ENCODE measurements at places on chromosomes 16 and 17.

DNA sequence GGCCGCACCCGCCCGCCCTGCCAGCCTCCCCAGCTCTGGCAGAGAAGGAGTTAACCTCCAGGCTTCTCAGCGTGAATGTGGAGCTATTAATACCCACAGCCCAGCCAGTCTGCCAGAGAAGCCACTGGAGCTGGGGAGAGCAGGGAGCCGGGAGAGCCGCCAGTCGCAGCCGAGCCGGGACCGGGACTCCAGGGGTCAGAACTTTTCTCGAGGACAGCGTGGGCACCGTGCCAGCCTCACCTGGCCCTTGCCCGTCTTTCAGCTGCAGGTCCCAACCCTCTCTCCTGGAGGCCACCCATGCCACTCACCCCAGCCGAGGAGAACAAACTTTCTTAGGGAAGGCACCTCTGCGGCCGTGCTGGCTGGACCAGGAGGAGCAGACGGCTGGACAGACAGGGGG lies 33.8 kb upstream of the SBK1 start:
- DNase-seq, result no peak

GRCh38 chr16:70601576-70602575 lies 44.5 kb upstream of the IL34 start:
- no peak for DNase-seq

GRCh38 chr17:39722965-39723848 lies 7.1 kb downstream of the MIEN1 start:
- no peak for DNase-seq

DNA sequence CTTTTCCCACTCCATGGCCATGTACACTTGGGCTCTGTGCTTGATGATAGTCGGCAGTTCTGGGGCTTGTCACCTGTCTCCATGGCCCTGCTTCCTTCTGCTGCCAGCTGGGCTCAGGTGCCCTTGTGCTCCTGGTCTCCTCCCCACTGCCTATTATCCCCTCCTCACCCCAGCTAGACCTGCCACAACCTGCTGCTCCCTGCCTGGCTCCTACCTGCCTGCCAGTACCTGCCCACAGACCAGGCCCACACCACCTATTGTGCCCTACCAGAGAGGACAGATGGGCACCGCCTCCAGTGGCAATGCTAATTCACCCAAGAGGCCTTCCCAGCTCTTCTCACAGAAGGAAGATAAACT lies 538 bp upstream of the RAPGEFL1 start:
- DNase-seq, result no peak

DNA sequence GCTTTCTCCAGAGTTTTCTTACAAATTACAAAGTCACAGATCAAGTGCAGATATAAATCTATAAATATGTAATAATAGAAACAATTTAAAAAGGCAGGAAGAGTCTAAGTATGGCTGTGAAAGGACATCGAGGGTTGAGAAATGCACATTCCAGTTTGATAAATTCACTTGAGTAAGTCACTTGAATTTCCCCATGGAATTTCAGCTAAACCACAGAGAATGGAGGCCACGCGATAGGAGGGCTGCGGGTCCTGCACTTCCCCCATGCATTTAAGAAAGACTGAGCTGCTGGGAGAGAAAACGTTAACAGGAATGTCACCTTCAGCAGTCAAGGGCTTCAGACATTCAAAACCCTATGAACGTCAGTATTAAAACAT lies 6.1 kb upstream of the MXRA7 start:
- peak; percentile 73 for DNase-seq

GRCh38 chr17:36149296-36149820 lies 27.1 kb downstream of the TBC1D3B start:
- no peak for DNase-seq

GRCh38 chr16:1732071-1732470 lies 26.1 kb downstream of the MAPK8IP3 start:
- no peak for DNase-seq

GRCh38 chr16:19315889-19316433 lies 30.4 kb downstream of the CLEC19A start:
- no peak for DNase-seq

DNA sequence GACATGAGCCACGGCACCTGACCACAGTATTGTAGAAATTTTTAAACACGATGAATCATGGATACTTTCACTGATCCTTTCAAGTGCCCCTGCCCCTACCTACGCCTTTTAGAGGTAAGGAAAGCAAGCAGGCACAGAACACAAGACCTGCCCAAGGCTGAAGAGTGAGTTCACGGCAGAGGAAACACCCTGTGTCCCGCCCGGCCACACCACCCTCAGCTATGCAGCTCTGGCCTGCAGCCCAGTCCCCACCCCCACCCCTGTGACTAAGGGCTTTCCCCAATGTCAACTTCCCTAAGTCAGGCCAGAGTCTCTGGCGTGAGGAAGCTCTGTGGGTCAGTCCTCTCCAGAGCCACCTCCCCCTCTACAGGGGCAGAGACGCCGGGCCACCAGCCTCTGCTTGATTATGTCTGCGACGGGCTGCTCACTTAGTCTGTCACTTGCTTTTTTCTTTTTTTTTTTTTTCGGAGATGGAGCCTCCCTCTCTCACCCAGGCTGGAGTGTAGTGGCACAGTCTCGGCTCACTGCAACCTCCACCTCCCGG lies 8.4 kb downstream of the SLC16A5 start:
- DNase-seq, result no peak

GRCh38 chr17:75673487-75673886 lies 6.3 kb downstream of the SAP30BP start:
- DNase-seq, result no peak

DNA sequence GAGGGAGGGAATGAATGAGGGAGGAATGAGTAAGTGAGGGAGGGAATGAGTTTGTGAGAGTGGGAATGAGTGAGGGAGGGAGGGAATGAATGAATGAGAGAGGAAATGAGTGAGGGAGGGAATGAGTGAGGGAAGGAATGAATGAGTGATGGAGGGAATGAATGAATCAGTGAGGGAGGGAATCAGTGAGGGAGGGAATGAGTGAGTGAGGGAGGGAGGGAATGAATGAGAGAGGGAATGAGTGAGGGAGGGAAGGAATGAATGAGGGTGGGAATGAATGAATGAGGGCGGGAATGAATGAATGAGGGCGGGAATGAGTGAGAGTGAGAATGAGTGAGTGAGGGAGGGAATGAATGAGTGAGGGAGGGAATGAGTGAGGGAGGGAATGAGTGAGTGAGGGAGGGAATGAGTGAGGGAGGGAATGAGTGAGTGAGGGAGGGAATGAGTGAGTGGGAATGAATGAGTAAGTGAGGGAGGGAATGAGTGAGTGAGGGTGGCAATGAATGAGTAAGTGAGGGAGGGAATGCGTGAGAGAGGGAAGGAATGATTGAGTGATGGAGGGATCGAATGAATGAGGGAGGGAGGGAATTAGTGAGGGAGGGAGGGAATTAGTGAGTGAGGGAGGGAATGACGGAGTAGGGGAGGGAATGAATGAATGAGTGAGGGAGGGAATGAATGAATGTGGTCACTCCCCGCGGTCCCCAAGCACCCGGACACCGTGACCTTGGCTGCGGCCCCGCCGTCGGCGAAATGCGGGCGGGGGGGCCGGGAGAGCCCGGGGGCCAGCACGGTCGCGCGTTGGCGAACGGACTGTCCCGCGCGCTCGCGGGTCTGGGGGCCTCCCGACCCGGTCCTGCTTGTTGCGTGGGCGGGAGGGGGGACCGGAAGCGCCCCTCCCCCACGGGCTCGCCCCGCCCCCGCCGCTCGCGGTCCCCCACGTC lies 1.1 kb upstream of the UBE2I start:
- DNase-seq, result no peak

DNA sequence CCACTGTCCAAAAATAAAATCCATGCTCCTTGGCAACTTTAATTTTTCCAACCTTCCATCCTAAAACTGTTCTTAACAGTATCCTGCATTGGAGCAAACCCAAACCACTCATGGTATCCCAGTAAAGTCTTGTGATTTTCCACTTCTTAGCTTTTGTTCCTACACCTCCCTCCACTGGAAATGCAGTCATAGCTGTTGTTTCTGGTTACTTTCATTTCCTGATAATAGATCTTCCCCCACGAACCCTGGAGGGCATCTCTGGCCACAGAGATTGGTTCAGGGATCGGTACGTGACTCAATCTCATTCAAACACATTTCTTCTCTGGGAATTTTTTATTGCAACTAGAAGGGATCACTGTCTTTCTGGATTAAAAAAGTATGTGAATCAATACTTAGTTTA lies 276.0 kb downstream of the GRIN2A start:
- no peak for DNase-seq

DNA sequence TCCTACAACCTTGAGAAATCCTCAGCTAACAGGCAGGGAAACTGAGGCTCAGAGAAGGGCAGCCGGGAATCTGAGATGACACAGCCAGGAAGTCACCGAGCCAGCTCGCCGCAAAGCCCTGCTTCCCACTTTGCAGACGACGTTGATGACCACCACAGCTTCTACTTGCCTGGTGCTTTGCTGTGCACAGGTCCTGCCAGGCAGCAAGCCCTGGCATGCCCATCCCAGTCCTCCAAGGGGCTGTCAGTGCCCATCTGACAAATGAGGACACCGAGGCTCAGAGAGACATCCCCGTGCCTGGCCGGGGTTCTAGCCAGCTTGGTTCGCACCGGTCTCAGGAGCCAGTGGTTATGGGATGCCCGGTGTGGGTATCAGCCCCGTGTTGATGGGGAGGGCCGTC lies 20.1 kb downstream of the KCNJ12 start:
- DNase-seq, result no peak

GRCh38 chr16:48076455-48077012 lies 79.3 kb downstream of the ABCC12 start:
- no peak for DNase-seq

GRCh38 chr16:47888142-47888541 lies 267.7 kb downstream of the ABCC12 start:
- DNase-seq, result no peak

- DNase-seq, result no peak
Measured at GRCh38 chr17:66483906-66484305, 181.5 kb downstream of the PRKCA start.

DNA sequence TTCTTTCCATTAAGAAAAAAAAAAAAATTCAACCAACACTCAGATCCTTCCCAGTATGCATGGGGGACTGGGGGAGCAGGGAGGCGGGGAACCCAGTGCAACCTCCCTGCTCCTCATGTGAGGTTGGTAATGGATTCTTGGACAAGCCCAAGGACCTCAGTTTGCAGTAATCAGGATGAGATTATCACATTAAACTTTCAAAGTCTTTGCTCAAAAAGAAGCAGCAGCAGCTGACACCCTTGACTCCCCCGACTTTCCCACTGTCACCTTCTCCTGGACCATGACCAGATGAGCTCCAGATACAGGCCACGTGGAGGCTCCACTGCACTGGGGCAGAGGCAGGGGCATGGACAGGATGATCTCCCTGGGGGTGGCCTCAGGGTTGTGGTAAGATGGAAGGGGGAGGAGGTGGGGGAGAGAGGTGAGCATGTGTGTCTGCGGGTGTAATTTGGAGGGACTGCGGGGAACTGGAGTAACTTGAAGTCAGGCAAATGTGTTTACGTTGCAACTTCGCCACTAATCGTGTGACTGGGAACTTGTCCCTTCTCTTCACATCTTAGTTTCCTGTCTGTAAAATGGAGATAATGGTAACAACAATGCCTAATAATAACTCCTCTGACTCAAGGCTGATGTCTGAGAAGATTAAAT lies 19.8 kb downstream of the ZNF385C start:
- DNase-seq, result no peak

DNA sequence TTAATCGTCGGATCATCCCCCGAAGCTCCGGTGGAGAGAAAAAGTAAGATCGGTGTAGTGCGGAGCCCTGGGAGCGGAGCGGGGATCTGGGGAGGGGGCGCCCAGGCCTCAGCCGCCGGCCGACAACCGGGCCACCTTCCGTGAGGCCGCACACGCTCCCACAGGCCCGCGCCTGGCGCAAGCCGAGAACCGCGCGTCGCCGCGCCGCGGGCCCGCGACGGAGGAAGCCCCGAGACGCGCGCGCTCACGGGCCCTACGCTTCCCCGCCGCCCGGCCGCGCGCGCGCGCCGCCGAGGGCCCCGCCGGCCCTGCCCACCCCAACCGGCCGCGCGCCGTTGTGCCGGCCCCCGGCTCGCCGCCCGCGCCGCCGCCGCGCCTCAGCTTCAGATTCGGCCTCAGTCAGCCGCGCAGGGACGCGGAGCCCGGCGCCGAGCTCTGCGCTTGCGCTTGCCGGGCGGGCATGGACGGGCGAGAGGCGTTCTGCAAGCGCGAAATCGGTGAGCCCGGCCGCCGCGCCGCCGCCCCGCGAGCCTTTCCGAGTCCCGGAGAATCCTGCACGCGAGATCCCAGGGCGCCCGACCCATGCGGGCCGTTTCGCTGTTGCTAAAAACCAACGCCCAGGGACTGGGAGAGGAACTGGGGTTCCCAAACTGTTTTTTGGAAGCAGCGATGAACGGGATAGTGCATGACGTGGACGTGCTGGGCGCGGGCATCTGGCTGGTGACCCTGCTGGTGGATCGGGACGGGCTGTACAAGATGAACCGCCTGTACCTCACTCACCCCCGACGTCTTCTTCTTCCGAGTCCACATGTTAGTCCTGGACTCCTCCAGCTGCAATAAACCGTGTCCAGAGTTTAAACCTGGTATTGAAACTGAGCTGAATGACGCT lies 28.0 kb upstream of the LRRC37A start:
- DNase-seq, result peak; percentile 55

DNA sequence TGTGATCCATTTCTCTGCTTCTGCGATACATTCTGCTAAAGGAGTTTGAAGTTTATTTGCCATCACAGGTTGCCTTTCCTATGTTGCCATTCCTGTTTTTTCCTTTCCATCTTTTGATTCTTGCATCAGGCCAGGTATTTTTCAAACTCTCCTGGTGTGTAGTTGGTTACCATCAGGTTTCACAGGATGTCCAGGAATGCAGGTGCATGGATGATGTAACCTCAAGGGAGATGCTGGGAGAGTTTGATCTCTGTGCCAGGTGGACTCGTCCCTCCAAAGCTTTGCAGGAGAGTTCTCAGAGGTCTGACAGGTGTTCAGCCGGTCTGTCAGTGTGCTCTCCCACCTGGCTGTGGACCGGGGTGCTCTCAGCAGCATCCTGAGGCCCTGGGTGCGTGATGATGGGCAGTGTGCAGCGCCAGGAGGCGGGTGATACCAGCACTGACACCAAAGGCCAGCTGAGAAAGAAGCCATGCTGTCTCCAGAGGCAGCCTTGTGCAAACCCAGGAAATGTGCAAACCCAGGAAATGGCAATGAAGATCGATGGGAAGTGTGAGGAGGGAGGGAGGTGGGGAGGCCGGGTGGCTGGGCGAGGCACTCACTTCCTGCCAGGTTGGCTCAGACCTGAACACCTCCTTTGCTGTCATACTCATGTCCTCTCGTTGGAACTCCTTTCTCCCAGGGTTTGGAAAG lies 1.7 kb downstream of the ATP2C2 start:
- no peak for DNase-seq

- no peak for DNase-seq
Measured at GRCh38 chr16:78746718-78747117, 647.3 kb downstream of the WWOX start.

GRCh38 chr17:16975744-16976625 lies 4.1 kb upstream of the TNFRSF13B start:
- DNase-seq, result no peak

- no peak for DNase-seq
Measured at GRCh38 chr17:60862482-60862881, 184.8 kb downstream of the BCAS3 start.

GRCh38 chr17:77802811-77803220 lies 155.7 kb upstream of the TNRC6C start:
- DNase-seq, result no peak

- peak; percentile 72 for DNase-seq
Measured at GRCh38 chr16:75110637-75111513, 5.7 kb downstream of the LDHD start.

- DNase-seq, result peak; percentile 39
Measured at GRCh38 chr17:32142857-32143526, 690 bp downstream of the RHOT1 start.
